H54 (cell line): ENCODE measurements at places on chromosomes 2 and 18.

DNA sequence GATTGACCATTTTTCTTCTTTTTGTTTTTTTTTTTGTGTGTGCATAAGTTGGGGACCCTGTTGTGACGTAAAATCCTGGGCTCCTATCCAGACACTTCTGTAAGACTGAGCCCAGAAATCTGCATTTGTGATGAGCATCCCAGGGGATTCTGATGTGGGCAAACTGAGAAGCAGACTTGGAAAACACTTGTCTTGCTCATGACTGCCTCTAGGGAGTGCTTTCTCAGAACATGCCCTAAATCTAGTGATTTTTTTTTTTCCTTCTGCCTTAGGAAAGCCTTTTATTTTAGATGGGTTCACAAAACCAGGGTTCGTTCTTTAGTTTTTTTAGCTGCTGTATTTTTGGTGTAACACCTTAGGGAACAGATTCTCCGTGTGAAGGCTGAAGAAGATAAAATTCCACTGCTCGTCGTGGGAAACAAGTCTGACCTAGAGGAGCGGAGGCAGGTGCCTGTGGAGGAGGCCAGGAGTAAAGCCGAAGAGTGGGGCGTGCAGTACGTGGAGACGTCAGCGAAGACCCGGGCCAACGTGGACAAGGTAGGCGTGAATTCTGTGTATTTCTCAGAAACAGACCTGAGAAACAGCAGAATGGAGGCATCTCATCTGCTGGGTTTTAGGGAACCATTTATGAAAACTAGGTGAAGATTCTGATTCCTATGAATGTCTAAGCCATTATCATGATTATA lies 36.7 kb downstream of the RALB start:
- DNase-seq = no peak

GRCh38 chr2:121519732-121520640 lies 10.7 kb upstream of the RNU4ATAC start:
- DNase-seq = no peak

DNA sequence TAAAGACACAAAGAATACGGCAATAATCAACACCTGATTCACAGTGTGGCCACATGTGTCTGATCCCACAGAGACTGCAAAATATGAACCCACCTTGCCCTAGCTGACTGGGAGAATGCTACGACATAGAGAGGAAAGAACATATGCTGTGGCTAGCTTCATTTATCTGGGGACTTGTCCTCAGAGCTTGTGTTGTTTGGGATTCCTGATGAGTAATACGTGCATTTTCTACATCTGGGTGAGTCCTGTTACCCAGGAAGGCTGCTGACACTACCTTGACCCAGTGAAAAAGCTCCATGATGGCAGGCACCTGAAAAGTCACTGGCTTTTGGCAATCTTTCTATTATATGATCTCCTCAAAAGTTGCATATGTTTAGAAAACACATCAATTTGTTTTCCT lies 427.7 kb upstream of the LYPD1 start:
- DNase-seq = peak; percentile 3

DNA sequence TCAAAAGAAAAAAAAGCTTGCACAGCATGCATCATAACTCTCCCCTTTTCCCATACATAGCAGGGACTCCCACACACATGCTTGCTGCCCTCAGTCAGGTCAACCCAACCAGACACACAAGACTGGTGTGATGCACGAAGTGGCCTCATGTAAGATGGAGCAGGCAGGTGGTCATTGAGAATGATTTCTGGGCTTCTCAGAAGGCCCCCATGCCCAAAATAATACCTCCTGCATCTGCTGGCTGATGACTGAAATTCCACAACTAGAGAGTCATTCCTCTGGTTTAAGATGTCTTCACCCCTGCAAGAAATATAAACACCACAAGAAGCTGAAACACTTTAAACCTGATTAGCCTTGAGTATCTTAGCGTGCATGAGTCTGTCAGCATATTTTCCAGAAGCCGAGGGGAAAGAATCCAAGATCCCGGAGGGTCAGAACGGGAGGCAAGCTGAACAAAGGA lies 131.1 kb downstream of the AFF3 start:
- peak; percentile 22 for DNase-seq

DNA sequence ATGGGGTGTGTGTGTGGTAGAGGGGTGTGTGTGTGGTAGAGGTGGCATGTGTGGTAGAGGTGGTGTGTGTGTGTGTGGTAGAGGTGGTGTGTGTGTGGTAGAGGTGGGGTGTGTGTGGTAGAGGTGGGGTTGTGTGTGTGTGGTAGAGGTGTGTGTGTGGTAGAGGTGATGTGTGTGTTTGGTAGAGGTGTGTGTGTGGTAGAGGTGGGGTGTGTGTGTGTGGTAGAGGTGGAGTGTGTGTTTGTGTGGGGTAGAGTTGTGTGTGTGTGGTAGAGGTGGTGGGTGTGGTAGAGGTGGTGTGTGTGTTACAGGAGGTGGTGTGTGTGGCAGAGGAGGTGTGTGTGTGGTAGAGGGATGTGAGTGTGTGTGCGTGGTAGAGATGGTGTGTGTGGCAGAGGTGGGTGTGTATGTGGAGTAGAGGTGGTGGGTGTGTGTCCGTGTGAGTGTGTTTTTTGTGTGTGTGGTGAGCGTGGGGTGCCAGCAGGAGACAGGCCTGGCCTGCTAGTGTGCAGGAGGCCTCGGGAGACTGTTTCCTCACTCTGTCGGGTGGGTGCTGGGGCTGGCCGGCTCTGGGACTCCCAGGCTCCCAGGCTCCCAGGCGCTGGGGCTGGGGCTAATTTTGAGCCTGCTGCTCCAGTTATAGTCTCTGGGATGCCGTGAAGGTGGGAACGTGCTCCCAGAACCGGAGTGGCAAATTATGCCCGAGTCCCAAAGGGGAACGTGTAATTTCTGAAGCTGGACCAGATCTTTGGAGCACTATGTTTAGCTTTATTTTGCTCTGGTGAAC lies 165.2 kb downstream of the DYSF start:
- DNase-seq = no peak

GRCh38 chr18:76490033-76490432 lies 5.0 kb downstream of the ZNF516 start:
- DNase-seq = no peak

DNA sequence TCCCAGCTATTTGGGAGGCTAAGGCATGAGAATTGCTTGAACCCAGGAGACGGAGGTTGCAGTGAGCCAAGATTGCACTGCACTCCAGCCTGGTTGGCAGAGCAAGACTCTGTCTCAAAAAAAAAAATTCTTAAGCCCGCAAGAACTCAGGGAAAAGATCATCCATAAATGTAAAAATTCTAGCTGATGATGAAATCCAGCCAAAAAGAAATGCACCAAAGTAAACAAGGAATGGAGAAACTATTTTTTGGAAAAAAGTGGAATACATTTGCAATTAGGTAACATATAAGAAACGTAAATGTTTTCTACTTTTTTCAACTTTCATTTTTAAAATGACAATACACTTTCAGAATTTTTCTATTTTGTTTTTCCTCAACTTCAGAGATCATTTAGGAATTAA lies 61.3 kb downstream of the ASXL2 start:
- DNase-seq = no peak

- DNase-seq = no peak
Measured at GRCh38 chr18:59553273-59553870, 143.9 kb downstream of the CCBE1 start.

GRCh38 chr18:69774831-69775230 lies 172.8 kb downstream of the CD226 start:
- no peak for DNase-seq

DNA sequence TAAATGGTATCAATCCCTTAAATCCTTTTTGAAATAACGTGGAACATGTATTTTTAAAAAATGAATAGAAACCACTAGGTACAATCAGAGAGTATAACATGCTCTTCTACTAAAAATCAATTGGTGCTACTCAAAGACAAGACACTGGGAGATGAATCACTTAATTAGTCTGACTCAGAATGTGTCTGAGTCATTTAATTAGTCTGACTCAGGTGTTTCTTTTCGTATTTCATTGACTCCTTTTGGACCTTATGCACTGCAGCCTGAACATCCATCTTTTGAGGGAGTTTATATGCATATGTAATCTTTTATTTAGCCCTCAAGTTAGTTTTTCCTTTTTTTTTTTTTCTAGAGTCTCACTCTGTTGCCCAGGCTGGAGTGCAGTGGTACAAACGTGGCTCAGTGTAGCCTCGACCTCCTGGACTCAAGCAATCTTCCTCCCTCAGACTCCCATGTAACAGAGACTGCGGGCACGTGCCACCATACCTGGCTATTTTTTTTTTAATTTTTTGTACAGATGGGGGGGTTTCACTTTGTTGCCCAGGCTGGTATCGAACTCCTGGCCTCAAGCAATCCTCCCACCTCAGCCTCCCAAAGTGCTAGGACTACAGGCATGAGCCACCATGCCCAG lies 26.5 kb downstream of the PPP4R3B start:
- DNase-seq = peak; percentile 23

- DNase-seq = no peak
Measured at GRCh38 chr2:127176371-127177311, 43.5 kb downstream of the CYP27C1 start.

- no peak for DNase-seq
Measured at GRCh38 chr18:23499291-23499781, 4.0 kb upstream of the RMC1 start.

GRCh38 chr2:141455211-141455826 lies 675.5 kb downstream of the LRP1B start:
- DNase-seq = no peak

GRCh38 chr2:83160571-83160970 lies 1298.5 kb downstream of the SUCLG1 start:
- DNase-seq = no peak

DNA sequence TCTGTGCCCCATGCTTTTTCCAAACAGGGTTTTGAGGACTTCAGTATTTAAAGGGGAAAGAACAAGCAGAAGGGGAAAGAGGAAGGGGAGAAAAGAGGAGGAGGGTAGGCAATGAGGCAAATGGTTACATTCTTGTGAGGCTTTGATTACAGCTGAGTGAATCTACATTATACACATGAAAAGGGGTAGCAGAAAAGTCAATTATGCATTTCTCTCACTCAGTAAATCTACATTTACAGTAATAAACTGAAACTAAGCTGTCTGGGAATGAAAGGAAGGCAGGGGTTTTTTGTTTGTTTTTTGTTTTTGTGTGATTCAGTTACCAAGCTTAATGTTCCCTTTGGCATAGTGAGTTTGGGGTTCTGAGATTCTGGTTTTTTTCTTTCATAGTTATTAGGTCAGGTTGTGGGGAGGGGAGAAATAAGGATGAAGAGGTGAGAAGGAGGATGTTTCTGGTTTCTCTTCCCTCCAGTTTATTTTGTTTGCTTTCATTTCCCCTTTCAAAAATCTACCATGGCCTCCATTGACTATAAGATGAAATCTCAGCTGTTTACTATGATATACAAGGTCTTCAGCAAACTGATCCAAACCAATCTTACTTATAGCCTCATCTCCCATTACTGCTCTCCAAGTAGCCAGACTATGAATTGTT lies 18.7 kb downstream of the C18orf63 start:
- DNase-seq = no peak

GRCh38 chr2:179376881-179377280 lies 112.2 kb upstream of the SESTD1 start:
- no peak for DNase-seq

DNA sequence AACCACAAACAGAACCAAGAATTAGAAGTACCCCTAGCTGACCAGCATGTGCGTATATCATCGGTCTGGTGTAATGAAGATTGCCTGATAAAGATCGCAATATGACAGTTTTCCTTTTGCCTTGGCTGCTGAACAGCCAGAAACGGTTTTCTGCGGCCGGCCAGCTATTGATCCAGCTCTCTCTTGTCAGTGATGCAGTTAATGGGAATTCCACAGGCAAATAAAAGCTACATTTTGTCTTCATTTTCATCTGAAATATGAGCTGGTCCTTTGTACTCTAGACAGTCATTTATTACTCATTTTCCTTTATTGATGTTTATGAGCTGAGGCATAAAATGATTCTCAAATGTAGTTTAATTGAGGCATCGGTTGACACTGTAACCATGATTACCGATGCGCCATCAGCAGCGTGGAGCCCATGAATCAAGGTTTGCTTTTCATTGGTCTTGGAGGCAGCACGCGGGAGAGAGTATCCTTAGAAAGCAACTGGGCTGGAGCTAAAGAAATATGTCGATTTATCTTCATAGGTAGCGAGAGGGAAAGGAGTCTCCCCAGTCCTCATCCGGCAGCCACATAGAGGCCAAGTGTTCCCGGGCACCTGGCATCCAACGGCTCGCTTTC lies 535.2 kb downstream of the GALR1 start:
- DNase-seq = no peak

DNA sequence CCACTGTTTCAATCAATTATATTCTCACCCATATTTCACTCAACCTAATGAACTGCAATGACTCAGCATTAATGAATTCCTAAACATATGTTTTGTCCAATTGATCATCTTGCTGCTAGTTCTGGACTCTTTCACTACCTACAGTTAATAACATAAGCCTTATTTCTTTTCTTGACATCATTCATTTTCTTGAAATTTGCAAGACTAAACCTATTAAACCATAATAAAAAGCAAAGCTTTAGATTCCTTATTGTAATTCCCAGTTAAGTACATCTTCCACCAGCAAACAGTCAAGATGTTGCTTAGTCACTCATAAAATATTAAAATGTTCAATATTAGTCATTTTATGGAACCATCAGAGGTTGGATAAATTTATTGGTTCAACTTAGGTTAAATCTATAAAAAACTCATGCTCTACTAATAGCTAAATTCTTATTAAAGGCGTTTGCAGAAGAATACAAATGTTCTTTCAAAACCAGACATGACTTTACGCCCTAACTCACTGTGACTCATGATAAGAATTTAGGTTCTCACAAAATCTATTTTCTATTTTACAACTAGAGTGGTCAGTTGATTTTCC lies 599.4 kb downstream of the RNF144A start:
- no peak for DNase-seq

DNA sequence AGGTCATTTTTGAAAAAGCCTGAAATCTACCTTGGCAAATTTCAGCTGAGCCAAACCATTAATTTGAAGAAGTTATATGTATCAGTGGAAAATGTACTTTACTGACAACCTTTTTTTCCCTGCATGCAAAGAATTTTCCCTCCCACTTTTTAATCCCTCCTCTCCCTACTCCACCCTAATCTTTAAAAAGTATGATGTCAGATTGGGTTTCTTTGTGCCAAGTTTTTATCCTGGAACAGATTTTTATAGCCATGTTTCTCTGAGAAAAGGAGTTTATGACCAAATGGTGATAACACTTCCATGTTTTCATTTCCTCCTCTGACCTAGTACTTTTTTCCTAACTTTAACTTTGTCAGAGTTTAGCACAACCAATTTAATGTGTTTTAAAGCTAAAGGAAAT lies 250.3 kb upstream of the FOSL2 start:
- DNase-seq = no peak
